ENCODE measurements at places on chromosomes 3 and 15.

DNA sequence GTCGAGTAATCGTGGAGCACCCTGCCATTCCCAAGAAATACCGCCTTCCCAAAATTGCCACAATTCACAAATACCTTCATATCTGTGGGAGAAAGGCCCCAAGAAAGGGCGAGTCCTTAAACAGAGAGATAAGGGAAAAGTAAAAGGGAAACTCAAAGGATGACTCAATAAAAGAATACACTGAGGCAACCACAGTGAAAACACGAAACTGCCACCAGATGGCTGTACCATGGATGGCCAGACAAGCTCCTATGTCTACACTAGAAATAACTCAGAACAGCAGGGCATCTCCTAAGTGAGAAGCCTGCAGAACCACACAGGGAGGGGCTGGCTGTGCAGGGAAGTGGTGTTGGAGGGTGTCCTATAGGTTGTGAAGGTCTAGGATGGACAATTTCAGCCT, 25.0 kb downstream of the SRGAP3 start:
- DNase-seq, result no peak

DNA sequence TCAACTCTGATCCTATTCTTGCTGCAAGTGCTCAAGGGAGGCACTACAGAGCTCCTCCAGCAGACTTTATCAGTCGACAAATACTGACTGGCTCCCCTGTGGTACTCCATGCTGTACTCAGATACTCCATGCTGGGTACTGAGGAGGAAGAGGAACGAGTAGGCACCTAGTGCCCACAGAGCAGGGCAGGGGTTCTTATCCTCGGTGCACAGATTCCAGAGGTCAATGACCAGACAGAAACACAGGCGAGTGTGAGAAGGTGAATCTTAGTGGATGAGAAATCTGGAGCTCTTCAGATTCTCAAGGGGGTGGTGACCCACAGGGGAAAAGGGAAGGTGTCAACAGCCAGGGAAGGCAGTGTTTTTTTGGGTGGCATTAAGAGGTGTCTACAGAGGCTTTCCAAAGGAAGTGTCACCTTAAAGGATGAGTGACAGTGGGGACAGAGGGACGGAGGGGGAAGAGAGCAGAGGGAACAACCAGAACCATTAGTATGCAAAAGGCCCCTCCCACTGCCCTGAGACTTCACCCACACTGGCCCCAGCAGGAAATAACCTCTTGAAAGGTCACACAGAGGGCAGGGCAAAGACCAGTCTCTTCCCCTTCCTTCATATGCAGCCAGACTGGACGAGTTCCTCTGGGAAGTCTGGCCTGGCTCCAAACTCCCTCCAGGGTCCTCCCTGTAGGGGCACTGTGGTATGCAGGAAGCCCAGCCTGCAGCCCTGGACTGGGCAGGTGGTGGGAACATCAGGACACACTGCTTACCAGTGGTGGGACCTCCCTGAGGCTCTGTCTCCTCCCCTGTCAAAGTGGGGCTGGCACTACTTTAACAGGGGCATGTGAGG, 27.5 kb downstream of the CCDC12 start:
- no peak for DNase-seq

- no peak for DNase-seq
These were observed 110.0 kb upstream of the NAALADL2 start for GRCh38 chr3:174749143-174749542.

GRCh38 chr15:83012636-83013035, 1.2 kb upstream of the C15orf40 start:
- DNase-seq, result no peak

DNA sequence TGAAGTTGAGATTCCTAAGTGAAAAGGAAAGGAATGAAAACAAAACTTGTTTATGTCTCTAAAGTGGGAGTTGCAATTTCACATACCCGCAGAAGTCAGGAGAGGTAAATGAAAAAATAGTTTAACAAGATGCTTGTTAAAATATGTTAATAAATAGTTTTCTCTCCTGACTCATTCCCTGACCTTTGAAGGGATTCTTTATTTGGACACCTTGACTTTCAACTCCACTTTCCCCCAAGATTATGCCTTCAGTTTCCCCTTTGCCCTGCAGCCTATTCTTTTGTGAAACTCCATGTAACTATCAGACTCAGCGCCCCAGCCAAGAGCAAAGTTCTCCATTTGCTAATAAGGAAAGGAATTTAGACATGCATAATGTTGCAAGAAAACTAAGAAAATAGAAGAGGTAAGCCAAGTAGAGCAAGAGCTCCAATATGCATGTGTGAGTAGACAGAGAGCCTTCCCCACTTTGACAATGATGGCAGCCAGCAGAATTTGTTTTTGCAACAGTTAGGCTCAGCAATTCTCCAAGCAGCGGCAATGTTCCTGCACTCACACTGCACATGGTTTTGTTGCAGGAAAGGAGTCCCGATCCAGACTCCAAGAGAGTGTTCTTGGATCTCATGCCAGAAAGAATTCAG, 61.2 kb downstream of the CD200 start:
- DNase-seq, result no peak

DNA sequence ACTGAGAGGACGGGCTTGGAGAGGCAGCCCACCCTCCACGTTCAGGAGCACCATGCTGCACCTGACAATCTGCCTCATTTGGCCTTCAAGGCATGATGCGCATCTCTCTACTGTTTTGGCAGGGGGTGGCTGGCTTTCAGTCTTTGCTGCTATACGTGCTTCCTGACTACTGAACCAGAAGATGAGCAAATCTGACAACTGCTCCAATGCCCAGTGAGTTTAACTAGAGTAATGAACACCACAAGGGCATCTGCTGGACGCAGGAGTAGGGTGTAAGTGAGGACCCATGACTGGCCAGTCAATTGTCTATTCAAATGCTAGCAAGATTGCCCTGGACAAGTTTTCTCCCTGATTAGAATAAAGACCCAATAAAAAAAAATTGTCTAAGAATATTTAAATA, 335.7 kb downstream of the MAGI1 start:
- no peak for DNase-seq

- DNase-seq, result no peak
These were observed 21.4 kb downstream of the ZBTB38 start for GRCh38 chr3:141389703-141390102.

GRCh38 chr3:150965436-150965835, 7.1 kb downstream of the CLRN1 start:
- DNase-seq, result no peak
